ENCODE measurements at places on chromosomes 4 and X. TPM values are rescaled to one million over a fixed set of nuclear protein-coding genes. Genes with fewer than 3 reads are reported as not detected.

The GAGE1 gene
- not detected for total RNA-seq

The CXorf65 gene
- total RNA-seq = not detected

The GPR78 gene
- 0.14 TPM for total RNA-seq

The PHOX2B gene
- total RNA-seq = 0.73 TPM

The CFI gene
- 4.0 TPM for total RNA-seq

The POU3F4 gene
- not detected for total RNA-seq

The FRMD7 gene
- not detected for total RNA-seq

The TSPAN5 gene
- total RNA-seq = 6.9 TPM

The TDO2 gene
- total RNA-seq = 0.67 TPM

The GNPDA2 gene
- 8.4 TPM for total RNA-seq

The BRS3 gene
- not detected for total RNA-seq

The USP17L28 gene
- total RNA-seq = not detected

The SPARCL1 gene
- 97.8 TPM for total RNA-seq

DNA sequence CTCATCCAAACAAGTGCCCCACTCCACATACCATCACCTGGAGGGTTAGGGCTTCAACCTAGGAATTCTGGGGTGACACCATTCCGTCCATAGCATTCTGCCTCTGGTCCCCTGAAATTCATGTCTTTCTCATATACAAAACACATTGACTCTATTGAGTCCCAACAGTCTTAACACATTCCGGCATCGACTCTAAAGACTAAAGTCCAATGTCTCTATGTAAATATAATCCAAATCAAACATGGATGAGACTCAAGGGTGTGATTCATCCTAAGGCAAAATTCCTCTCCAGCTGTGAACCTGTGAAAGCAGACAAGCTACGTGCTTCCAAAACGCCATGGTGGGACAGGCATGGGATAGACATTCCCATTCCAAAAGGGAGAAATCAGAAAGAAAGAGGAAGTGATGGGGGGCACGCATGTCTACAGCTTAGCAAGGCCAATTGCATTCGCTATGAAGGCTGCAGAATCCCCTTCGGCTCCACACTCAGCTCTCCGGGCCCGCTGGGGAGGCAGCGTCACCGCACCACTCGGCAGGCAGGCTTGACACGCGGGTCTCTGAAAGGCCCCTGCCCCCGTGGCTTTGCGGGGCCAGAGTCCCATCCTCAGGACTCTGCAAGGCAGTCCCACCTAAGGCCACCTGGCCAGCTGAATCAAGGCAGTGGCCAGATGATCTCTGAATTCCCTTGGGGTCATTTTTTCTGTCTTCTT is 53.2 kb downstream of the ADRA2C start:
- no peak for DNase-seq

GRCh38 chr4:14952352-14952751 is 49.9 kb upstream of the CPEB2 start:
- DNase-seq = no peak

GRCh38 chrX:131058136-131058868 is at the start of gene ARHGAP36:
Gene ARHGAP36 (plus strand): TSS chrX:131058346. CDS start chrX:131081666, 23,320 bp downstream.
- no peak for DNase-seq

DNA sequence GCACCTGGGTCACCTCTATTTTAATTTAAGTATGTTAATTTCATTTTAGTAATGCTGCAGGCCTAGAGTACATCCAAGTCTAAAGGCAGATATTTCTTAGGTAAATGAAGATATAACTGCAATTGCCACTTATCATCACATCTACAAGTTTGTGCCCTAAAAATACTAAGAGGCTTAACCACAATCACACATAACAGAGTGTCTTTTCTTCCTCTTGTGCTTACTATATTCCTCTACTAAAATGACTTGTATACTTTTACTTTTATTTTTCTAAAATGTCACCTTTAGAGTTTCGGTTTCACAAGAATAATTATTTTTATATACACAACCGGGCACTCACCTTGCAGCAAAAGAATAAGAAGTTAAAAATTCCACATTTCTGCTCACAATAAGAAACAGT is 77.9 kb downstream of the EFHC2 start:
- DNase-seq = no peak

DNA sequence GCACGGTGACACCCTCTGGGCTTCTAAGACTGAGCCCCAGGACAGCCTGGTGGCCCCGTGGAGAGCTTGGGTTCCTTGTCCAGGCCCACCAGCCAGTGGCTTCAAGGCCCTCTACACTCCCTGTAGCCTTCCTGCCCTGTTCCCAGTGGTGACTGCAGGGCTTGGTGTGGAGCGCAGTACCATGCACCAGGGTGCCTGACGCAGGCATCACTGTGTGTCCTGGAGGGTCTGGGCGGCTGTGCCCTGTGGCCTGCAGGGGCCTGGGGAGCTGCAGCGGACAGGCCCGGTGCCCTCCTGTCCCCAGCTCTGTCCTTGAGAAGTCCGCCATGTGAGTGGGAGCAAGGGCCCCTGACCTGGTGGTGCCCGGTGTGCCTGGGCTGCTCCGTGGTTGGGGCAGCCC is 4.3 kb downstream of the FGFRL1 start:
- no peak for DNase-seq

DNA sequence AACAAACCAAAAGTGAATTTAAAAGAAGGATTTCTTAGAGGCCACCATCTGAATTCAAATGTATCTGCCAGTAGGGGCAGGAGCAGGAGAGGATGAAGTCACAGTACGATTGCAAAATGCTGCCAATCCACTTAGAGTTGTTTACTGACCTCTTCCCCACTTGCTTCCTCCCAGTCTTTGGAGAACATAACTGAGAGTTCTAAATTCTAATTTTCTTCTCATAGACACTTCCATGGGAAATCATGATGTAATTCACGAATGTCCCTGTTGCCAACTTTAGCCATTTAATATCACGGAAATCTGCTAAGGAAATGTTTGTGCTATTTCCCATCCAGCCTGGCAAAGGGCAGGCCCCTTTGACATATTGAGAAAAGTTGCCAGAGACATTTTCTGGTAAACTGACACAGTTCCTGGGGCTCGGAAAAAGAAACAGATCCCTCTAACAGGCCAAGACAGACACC is 33.6 kb upstream of the NOCT start:
- DNase-seq = no peak

GRCh38 chr4:118916691-118917289 is 28.1 kb downstream of the SYNPO2 start:
- DNase-seq = no peak

- DNase-seq = no peak
Observed at GRCh38 chr4:5705647-5706320, 2.6 kb downstream of the EVC2 start.

DNA sequence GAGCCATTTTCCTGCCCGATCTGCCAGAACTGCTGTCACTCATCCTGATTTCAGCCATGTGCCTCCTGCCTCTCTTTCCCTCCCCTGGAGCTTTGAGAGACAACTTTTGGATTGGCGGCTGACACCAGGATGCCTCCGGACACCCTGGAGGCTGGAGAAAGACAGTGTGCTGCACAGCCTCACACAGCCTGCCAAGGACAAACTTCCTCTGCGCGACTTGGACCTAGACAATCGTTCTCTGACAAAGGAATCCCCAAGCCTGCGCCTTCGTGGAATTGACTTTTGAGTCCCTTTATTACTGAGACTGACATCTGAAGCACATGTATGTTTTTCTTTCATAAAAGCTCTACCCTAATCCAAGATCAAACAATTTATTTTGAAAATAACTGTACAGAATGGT is 10.8 kb upstream of the LDB2 start:
- no peak for DNase-seq

GRCh38 chr4:75880278-75880677 is 22.0 kb downstream of the PPEF2 start:
- no peak for DNase-seq

- no peak for DNase-seq
Observed at GRCh38 chr4:70613306-70614183, 15.0 kb upstream of the ENAM start.

DNA sequence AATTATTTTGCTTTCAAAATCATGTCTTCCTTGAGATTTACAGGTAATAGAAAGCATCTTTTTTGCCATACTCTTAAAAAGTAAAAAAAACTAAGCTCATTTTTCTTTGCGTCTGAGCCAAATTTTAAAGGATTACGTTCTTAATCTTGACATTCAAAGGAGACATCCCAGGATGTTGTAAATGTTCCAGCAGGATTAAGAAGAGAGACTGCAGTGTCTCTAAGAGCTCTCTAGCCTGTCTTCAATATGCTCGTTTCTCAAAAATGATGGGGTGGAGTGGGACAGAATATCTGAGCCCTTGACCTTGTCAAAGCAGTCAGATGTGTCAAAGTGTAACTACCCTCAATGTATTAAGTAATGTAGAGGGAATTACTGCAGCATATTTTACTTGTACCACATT is 363.3 kb downstream of the PCDH7 start:
- no peak for DNase-seq

DNA sequence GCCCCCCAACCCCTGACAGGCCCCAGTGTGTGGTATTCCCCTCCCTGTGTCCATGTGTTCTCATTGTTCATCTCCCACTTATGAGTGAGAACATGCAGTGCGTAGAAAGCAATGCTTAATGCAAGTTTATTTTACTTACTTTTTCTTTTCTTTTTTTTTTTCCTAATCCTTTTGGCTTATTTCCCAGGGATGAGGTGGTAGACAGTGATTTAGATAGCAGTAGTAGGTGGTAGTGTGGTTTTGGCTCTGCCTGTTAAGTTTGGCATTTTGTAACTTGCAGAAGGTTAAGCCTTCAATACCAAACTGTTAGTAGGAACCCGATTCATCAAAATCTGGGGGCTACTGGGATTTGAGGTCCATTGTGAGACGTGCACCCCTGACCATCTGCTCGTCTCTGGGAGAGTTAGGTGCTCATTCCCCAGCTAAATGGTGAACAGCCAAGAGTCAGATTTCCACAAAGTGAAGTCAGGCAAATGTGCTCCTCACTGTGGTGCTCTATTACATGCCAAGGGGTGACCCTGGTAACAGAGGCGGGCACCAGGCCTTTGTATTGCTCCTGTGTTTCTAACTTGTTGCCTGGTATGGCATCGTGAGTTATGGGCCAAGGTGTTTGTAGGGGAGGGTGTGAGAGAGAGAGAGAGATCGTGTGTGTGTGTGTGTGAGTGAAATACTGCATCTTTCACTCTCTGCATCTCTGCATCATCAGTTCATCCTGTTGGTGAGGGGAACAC is 70.3 kb downstream of the PHOX2B start:
- DNase-seq = no peak

DNA sequence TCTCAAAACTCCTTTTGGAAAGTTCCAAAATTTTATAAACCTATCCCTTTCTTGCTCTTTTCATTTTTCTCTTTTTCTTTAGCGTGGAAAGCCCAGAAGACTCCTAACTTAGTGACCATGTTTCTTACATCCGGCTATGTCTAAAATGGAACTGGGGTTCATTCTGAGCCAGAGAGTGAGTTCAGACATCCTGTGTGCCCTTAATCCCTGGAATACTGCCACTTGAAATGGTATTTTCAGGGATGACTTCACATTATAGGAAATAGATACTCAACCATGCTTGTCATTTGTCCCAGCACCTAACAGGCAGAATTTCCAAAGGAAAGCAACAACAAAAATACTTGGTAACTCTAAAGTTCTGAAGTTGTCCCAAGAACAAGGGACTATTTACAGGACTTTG is 379.6 kb downstream of the ARHGAP24 start:
- no peak for DNase-seq

- no peak for DNase-seq
Observed at GRCh38 chrX:152640034-152640818, 2.5 kb downstream of the GABRQ start.

DNA sequence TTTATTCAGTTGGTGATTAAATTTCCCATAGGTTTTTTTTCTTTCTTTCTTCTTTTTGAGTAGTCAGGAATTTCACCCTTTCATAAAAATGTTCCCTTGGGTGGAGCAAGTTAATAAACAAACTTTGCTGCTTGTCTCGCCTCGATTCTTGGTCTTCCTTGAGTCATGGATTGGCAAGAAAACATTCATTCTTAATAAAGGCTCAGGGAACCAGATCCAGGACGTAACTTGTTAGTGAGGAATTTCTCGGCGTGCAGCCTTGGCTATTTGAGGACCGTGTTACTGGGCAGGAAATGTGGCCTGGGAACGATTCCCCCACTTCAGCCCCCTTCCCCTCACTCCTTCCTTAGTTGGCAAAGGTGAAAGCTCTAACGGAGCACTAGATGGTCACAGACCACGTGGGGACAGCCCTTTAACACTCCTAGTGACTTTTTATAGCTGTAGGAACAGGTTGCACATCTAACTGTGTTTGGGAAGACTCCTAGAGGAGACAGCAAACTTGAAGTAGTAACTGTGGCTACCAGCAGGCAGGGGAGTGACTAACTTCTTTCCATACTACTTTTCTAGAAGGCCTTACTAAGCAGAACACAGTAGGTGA is 106.8 kb downstream of the UCHL1 start:
- DNase-seq = no peak

DNA sequence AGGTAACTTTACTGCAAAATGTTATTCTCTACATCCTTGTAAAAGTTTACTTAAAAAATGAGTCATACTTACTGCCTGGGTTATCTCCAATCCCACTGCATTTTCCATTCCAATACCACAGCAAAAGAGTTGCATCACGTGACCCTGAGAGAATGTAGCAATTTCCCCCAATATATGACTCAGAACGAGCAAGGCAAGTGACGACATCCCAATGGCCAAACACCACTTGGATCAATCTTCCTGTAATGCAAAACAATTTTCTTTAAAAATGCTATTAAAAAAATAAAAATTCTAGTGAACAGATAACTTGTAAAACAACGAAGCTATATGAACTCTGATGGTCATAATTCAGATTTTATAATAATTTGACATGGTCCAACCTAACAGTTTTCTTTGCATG is 224.3 kb downstream of the DCLK2 start:
- no peak for DNase-seq

GRCh38 chrX:96707804-96708203 is 23.2 kb downstream of the DIAPH2 start:
- no peak for DNase-seq

DNA sequence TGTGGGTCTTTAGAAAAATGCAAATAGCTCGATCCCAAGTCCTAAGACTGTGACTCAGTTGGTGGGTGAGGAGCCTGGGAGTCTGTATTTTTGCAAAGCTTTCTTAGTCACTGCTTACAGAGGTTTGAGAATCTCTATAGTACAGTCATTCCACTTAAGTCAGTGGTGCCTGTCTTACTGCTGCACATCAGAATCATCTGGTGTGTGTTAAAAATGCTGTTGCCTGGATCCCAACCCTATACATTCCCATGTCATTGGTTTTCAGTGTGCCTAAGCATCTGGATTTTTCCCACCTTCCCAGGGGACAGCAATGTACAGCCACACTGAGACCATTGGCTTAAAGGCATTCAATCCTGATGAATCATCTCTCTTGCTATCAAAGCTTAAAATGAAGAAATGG is 21.0 kb upstream of the GEMIN8 start:
- DNase-seq = no peak

All from left colon (tissue), 2 donors.